ENCODE measurements at places on chromosomes 1 and 21.

GRCh38 chr1:40582116-40582515 lies 50.7 kb downstream of the ZNF684 start:
- DNase-seq, result no peak

- no peak for DNase-seq
Measured at GRCh38 chr1:12056331-12056841, 6.7 kb upstream of the TNFRSF8 start.

DNA sequence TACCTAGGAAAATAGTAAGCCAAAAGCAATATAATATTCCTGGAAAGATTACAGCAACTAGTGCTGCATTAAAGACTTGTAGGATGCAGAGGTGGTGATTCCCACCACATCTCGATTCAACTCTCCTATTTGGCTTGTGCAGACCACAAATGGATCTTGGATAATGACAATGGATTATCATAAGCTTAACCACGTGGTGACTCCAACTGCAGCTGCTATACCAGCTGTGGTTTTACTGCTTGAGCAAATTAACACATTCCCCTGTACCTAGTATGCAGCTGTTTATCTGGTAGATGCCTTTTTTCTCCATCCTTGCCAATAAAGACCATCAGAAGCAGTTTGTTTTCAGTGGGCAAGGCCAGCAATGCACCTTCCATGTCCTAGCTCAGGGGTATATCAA lies 542.7 kb upstream of the ADGRL4 start:
- no peak for DNase-seq

DNA sequence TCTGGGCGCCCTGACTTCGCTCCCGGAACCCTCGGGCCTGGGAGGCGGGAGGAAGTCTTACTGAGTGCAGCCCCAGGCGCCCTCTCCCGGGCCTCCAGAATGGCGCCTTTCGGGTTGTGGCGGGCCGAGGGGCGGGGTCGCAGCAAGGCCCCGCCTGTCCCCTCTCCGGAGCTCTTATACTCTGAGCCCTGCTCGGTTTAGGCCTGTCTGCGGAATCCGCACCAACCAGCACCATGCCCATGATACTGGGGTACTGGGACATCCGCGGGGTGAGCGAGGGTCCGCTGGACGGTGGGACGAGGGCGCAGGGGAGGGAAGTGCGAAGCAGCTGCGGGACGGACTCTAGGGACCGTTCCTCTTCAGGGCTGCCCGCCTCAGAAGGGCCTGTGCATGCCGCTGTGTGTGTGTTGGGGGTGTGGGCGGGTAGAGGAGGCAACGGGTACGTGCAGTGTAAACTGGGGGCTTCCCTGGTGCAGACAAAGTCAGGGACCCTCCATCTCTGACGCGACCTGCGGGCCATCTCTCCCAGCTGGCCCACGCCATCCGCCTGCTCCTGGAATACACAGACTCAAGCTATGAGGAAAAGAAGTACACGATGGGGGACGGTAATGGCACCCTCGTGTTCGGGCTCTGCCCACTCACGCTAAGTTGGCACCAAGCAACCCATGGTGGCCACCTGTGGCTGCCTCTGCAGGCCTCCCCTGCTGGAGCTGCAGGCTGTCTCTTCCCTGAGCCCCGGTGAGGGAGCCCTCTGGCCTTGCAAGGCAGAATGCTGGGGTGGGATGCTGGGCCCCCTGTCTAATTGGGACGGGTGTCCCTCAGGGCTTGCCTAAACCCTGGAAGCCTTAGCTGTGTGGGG lies at the start of gene GSTM1:
Gene GSTM1, plus strand, starts transcription at position 177 of the 859 bp plus-strand sequence. Its CDS starts 57 bp downstream, at position 234.
- DNase-seq, result peak; percentile 43

GRCh38 chr1:96660051-96660450 lies 61.5 kb upstream of the PTBP2 start:
- no peak for DNase-seq

GRCh38 chr1:211344152-211344618 lies 17.6 kb downstream of the TRAF5 start:
- DNase-seq, result no peak

DNA sequence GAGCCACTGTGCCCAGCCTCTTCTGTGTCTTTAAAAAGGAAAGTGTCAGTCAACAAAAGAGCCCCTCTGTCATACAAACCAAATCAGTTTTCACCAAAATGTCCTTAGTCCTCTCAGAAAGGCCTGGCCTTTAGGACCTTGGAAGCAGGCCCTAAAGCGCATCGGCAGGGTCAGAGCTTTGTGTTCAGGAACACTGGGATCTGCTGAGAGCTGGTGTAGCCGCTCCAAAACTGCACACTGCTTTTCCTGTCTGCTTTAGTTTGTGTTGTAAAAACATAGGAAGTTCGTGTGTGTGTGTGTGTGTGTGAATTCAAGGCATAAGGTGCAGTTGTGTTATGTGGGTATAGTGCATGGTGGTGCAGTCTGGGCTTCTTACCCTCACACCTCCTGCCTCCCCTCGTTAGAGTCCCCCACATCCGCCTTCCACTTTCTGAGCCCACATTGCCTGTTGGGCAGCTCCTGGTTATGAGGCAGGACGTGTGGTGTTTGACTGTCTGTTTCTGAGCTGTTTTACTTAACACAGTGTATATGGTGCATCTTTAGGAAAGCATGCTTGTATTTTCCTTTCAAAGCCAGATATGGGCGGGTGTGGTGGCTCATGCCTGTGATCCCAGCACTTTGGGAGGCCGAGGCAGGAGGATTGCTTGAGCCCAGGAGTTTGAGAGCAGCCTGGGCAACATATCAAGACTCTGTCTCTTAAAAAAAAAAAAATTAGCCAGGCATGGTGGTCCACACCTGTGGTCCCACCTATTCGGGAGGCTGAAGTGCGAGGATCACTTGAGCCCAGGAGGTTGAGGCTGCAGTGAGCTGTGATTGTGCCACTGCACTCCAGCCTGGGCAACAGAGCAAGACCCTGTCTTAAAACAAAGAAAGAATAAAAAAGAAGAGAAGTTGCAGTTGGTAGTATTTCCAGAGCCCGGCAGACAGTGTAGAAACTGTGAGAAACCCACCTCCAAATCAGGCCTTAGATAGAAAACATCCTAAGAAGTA lies 12.4 kb downstream of the IBA57 start:
- DNase-seq, result no peak

DNA sequence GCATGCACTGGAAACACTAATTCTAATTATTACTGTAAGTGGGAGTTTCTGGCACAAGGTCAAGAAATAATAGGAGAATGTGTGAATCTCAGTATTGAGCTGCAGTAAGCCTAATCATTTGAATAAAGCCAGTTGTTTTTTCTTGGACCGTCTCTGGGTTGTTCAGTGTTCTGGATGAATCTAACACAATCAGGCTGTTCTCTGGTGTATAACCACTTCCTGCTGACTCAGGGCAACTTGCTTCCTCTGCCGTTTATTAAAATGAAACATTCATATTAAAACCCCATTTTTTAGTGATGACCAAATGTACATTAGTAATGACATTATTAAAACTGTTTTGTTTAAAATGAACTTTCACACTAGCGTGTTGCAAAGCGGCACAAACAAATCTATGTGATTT lies 273.1 kb upstream of the SNX7 start:
- DNase-seq, result no peak

DNA sequence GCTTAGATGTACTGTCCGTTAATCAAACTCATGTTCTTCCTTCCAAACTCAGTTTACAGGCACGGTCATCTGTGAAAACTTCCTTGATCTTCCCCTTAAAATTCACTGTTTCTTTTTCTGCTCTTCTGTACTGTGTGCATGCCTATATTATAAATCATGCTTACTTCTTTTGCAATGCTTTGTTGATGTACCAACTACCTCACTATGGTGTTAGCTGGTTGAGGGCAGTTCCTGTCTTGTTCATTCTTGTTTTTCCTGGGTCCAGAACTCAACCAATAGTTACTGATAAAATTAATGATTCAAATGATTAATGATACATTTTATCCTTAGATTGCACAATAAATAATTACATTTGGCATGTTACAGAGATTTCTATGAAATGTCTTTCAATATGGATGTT lies 163.8 kb downstream of the CHRM3 start:
- no peak for DNase-seq

Data from progenitor cell of endocrine pancreas (in vitro differentiated cells).